ENCODE measurements at places on chromosomes 5 and 9.

DNA sequence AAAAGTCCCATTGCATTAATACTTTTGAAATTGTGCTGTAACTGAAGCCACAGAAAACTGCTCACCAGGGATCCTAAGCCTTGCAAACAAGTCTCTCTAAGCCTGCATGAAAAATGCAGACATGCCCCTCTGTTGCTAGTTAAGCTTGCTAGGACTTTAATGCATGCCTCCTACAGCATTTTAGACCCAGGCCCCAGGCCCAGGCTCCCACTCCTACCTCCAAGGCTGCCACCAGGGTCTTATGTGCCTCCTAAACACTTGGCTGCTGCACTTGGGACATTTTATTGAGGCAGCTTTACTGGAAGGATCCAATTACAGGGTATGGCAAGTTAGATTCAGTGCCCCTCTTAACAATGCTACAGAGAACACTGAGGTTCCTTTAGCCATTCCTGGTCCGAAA is 467.3 kb upstream of the CLINT1 start:
- no peak for DNase-seq

DNA sequence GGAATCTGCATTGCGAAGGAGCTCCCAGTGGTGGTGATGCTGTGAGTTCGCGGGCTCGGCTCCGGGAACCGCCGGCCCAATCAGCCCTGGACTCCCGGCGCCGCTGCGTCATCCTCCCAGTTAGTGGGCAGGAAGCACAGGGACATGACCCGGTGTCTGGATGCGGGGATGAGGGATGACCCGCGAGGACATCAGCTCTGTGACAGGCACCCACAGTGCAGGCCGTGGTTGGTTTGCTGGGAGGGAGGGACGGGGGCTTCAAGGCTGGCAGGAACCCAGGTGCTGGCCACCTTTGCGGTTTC is 996 bp downstream of the NXNL2 start:
- DNase-seq, result no peak

GRCh38 chr5:159788835-159789331 is 127.4 kb upstream of the ADRA1B start:
- no peak for DNase-seq

DNA sequence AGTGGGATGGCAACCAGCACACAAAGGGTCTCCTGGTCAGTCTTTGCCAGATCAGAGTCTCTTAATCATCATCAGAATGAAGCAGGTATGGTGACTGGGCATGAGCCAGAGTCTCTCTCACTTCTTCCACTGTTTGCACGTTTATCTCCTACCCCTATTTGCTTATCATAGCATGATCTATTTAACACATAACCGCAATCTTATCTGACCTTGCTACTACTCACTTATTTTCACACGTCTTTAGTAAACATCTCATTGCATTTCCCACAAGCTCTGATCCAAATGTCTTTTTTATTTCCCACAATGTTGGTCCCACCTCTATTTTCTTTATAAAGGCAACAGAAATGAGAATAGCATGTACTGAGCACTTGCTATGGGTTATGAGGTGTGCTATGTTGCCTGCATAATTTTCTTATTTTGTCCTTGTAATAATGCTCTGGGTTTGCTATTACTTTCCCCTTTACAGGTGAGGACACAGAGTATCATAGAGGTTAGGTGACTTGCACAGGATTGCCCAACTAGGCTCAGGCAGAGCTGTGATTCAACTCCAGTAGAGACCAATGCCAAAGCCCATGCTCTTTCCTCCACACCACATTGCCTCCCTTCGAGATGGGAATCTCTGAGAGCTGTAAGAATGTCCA is 39.7 kb upstream of the IL7R start:
- DNase-seq, result no peak
